NCI-H2081 (cell line): ENCODE measurements at places on chromosomes 12 and 14.
A peak's percentile ranks its signal among the peaks of the same experiment; 100 is the strongest.

GRCh38 chr12:46379352-46379751, 6.8 kb upstream of the SLC38A2 start:
- no peak for DNase-seq

DNA sequence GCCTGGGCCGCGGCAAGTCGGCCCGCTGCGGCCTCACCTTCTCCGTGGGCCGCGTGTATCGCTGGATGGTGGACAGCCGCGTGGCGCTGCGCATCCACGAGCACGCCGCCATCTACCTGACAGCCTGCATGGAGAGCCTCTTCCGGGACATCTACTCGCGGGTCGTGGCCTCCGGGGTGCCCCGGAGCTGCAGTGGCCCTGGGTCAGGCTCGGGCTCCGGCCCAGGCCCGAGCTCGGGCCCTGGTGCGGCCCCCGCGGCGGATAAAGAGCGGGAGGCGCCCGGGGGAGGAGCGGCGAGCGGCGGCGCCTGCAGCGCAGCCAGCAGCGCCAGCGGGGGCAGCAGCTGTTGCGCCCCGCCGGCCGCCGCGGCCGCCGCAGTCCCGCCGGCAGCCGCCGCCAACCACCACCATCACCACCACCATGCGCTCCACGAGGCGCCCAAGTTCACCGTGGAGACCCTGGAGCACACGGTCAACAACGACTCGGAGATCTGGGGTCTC, 226.2 kb upstream of the CRY1 start:
- DNase-seq, result peak; percentile 54

GRCh38 chr12:130832561-130833209, 6.4 kb downstream of the STX2 start:
- DNase-seq, result no peak

- no peak for DNase-seq
Measured at GRCh38 chr14:97301931-97302559, 504.9 kb downstream of the VRK1 start.

DNA sequence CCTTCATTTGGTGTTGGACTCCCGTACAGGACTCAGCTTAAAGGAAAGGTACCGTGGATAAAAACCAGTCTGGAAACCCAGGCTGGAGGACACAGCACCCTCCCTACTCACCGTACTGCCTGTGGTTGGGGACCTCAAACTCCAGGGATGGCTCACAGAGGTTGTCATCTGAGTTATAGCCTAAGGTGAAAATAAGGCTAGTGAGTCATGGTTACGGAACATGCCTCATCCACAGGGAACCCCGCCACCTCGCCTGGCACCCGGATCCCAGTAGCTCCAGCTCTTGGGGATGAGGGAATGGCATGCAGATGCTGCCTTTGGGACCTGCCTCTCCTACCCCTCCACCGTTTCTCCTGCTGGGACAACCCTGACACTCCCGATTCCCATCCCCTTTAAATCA, 36.8 kb upstream of the GPR68 start:
- no peak for DNase-seq

- no peak for DNase-seq
Measured at GRCh38 chr12:2039034-2039433, 13.8 kb upstream of the CACNA1C start.

GRCh38 chr12:53113136-53113705, 9.9 kb downstream of the SOAT2 start:
- no peak for DNase-seq

DNA sequence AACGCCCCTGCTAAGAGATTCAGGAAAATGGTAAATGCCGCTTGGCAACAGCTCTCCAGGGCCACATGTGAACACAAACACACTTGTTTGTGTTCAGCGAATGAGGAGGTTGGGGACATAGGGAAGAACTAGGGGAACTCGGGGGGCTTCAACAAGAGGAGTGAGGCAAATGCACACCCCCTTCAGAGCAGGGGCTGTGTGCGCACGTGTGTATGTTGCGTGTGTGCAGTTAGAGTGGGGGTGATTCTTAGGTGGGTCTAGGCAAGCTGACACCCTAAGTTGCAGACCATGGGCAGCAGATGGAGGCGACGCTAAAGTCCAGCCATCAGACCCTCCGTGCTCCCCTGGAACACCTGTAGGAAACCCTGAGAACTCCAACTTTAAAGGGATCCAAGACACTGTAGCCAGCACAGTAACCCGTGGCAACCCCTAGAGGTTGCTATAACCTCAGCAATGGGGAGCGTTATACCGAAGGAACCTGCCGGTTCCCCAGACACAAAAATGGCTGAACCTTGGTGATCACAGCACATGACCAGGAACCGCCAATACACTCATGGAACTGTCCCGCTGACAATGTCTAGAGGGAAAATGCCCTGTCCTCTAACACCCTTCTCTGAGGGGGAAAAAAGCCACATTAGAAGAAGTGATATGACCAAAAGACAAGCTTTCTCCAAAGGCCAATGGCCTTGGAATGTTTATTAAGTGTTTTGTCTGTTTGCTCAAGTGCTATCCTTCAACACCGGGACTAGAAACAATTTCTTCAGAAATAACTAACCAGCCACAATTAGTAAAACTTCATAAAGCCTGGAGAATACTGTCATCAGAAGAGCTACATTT, 86.5 kb upstream of the CEP83 start:
- peak; percentile 28 for DNase-seq

GRCh38 chr12:124233041-124233796, 61.7 kb upstream of the RFLNA start:
- no peak for DNase-seq

- DNase-seq, result peak; percentile 24
Measured at GRCh38 chr12:2804393-2805142, 7.9 kb upstream of the ITFG2 start.

DNA sequence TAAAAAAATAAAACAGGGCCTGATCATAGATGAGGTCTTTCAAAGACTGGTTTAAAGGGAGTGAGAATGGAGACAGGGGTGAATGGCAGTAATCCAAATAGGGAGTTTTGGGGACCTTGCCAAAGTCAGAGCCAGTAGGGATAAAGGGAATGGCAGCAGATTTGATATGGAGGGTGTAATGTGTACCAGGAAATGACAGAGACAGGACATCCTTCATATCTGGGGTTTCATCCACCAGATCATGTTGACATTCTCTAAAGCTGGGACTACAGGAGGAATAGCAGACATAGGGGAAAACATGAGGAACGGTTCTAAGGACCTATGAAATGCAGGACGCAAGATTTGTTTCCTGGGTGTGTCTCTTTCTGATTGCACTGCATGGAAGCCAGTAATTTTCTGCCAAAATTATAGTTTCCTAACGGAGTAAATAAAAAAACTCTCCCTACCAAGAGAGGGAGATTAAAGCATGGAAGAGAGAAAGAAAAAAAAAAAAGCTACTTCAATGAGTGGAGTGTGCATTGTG, 169.9 kb downstream of the PRKD1 start:
- DNase-seq, result no peak

DNA sequence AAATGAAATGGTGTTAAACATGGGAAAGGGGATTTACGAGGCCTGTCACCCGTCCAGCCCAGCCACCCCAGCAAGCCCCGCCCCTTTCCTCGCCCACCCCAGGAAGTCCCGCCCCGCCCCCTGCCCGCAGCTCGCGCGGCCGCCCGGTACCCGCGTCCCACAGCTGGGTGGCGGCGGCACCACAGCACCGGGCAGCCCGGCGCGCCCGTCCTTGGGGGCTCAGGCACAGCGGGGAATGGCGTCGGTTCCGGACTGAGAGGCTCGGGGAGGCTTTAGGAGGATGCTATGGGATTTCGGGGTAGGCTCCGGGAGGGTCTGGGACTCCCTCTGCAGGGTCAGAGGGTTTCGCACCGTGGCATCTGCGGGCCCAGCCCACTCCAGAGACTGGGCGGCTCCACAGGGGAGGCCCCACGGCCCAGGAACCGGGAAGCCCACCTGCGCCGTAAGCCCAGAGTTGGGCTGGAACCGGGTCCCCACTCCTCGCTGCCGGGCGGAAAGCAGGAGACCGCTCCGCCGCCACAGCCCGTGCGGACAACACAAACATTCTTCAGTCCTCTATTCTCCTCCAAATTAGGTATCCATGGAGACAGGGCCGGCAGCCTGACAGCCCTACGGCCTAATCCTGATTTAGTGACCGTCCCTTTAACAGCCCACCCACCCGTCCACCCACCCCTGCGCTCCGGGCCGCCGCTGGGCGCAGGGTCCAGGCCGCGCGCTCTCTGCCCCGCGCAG, 1.4 kb downstream of the FIGNL2 start:
- DNase-seq, result no peak

DNA sequence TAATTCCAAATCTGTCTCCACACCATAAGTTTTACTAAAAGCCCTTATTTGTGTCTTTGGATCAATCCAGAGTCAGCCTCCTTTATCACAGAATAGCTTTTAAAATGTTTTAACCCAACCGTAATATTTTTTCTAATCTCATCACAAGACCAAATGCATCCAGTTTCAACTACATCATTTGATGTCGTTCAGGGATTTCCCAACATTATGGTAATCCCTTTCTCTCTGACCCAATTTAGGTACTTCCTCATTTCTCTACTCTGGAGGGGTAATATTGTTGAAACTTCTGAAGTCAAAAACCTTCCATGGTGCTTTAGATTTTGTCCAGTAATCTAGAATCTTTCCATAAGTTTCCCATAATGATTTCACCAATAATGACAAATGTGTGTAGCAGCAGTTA, 596.8 kb downstream of the SOX5 start:
- DNase-seq, result no peak

GRCh38 chr12:112540021-112540420, 121.3 kb downstream of the PTPN11 start:
- DNase-seq, result no peak

- no peak for DNase-seq
Measured at GRCh38 chr14:68157971-68158371, 338.4 kb downstream of the RAD51B start.

DNA sequence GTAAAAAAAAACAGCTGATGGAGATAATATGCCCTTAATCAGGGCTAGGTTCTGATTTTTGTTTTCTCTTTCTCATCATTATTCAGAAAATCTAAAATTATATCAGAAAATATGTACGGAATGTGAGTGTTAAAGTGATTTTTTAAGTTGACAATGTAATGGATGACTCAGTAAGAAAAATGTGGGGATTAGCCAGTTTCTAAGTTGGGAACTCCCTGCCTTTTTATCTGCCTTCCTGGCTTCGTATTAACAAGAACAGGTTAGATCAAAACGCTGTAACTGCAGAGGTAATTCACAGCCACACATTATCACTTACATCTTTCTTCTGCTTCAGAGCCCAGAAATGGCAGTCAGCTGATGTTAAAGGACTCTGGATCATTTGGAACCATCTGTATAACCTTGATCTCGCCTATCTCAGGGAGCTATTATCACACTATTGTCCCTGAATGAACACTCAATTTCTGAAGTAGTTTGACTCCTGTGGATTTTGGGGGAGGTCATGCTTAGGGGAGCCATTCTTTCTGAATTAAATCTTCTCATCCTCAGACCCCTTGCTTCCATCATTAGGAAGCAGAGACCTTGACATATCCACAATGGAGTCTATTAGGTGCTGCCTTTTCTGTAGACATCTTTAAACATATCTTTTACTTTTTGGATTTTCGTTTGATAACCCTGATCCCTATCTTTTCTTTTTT, 135.7 kb upstream of the SLC16A7 start:
- no peak for DNase-seq

DNA sequence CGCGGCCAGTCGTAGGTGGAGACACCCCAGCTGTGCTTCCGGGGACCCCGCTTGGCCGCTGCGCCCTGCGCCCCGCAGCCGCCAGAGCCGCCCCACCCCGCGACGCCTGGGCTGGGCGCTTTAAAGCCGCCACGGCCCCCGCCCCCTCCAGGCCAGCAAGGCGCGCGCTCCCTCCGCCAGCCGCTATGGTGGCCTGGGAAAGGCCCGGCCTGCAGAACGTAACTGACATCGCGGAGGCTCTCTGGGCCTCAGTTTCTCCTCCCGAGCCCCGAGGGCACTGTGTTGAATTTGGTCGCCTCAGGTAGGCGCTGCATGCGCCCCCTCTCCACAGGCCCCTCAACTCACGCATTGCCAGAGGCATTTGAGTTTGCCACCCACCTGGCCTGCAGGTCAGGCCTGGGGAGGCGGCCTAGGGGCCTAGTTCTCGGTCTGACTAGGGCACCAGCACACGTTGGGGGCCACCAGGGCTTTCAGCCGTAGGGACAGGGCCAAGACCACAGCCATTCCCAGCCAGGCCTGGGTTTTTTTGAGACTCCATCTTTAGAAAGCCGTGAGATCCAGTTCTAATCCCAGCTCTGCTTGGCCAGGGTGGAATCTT, at the start of gene NGB:
TSS of gene NGB (minus strand) at position 94 of the 598 bp plus-strand sequence. CDS start 269 bp downstream, outside the sequence.
- no peak for DNase-seq
